Fibroblast of skin of scalp (primary cell): ENCODE measurements at places on chromosomes 1 and 21.

DNA sequence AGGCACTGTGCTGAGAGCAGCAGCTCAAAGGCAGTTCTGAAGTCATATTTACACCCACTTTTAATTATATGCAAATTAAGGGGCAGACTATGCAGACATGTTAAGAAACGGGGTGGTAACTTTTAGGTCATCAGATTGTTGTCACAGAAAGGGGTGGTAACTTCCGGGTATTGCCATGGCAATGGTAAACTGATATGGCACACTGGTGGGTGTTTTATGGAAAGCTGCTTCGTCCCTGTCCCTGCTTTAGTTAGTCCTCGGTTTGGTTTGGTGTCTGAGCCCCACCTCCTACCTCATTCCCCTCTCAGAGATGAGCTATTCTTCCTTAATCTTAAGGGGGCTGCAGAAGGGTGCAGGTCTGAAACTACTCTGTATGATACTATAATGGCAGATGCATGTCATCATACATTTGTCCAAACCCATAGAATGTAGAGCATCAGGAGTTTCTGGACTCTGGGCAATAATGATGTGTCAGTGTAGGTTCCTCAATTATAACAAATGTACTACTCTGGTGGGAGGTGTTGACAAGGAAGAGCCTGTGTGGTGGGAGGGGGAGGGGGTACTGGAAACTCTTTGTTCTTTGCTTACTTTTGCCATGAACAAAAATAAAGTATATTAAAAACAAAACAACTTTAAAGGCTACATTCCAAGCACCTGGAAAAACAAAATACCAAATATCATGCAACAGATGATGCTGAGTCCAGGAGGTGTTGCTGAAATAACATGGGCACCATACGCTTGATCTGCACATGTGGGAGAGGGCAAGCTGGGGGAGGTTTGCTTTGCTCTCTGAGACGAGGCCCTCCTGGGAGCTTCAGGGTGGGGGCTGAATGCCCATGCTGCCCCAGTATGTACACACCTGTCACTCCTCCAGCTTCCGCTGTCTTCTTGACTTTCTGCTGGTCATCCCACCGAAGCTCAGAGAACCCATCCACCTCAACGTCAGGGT lies 6.3 kb downstream of the PARP1 start:
- DNase-seq = no peak

DNA sequence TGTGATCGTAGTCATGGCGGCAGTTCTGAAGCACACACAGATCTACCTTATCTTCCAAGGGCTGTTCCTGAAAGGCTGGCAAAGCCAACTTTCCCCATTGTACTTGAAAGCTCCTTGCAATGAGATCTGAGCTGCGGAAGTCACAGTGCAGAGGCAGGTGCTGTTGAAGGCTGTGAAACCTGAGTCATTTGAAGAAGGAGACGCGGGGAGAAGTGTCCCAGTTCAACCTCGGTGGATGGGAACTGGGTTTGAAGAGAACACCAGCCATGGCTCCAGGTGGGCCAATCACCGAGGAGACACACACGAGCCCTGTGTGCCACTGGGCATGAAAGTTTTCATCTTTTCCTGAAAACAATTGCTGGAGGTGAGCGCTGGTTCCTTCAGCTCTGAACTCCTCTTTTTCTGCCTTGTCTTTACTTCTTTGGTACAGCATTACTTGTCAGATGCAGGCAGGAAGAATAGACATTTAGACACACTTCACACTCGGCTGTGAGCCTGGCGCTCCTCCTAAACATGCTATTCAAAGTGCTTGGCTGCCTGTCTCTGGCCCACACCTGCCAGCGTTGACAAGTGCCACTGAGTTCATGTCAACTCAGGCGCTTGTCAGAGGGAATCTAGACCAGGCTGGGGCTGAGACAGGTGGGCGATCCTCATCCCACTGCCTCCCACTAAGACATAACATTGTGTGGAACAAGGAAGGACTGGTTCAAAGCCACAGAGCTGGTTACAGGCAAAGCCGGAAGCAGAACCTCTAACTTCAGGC lies 25.7 kb upstream of the PDE9A start:
- no peak for DNase-seq

DNA sequence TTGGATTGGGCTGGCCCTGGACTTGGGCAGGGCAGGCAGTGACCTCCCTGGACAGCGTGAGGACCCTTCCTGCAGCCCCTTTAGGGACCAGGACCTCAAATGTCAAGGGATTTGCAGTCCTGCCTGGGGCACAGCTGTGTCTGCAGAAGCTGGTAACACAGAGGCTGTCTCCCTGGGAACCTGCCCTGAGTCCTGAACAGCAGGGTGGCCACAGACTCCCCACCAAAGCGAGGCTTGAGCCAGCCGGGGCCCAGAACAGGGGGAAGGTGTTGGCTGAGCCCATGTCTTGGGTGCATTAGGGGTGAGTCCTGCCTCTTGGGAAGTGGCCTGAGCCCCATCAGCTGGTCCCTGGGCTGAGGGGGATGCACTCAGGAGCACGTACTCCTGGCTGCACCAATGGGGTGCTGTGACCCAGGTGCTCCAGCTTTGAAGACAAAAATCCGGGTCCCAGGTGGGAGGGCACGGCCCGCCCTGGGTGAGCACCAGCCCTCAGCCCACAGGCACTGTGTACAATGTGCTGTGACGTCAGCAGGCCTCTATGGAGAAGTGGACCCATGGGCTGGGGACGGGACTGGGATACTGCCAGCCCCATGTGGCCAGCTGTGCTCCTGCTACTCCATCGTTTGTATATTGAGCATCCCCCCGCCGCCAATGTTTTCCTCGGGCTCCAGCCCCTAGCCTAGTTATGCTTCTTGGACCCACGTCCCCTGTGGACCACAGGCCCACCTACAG lies 72.0 kb upstream of the ARHGEF16 start:
- no peak for DNase-seq

GRCh38 chr1:201888282-201889089 lies at the start of gene SHISA4:
TSS of gene SHISA4 (plus strand) at chr1:201888898. CDS start at chr1:201888995, 97 bp downstream.
- peak; percentile 69 for DNase-seq

DNA sequence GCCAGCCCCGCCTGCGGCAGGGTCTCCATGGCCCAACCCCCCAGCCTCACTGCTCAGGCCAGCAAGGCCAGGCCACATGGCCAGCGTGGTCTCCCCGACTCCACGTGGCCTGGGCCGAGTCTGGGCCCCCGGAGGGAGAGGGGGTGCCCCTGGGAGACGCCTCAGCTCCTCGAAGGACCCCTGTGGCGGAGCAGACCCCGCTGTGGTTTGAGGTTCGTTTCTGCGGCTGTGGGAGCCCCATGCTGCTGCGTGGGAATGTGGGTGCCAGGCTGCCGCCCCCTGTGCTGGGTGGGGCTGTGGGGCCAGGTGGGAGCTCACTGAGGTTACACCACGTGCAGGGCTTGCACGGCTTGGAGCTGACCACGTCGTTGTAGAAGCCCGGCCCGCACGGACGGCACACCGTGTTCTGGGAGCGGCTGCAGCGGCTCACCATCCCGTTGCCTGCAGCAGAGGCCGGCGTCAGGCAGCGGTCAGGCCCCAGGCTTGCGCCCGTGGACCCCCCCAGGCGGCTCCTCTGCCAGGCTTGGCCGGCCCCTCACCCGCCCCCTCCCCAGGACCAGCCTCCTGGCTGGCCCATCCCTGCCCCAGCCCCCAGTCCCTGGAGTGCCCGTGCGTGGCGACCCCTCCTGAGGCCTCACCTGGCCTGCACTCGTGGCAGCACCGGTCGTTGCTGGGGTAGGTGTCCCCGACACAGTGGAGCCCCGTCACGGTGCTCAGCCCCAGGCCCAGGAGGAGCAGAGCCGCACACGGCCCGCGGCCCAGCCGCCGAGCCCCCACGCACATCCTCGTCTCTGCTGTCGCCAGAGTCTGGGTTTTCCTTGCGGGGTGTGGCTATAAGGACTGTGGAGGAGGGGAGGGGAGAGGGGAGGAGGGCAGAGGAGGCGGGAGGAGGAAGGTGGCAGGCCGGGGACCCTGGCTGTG lies at the start of gene TNFRSF4:
TSS of gene TNFRSF4 (minus strand) at position 809 of the 921 bp plus-strand sequence. CDS start at position 783, 26 bp downstream.
- DNase-seq = no peak

DNA sequence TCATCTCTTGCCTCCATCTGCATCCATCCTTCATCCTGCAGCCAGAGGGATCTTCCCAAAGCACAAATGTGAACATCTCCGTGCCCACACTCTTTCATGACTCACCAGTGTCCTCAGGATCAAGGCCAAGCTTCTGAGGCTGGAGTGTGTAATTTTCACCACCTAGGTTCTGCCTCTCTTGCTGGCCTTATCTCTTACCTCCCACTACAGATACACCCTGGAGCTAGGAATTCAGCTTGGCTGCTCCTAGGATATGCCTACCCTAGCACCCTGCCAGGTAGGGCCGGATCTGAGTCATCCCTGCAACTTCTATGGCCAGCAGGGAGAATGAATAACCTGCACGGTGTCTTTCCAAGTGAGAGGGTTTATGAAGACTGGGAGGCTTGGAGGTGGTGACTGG lies 208.7 kb upstream of the CSF3R start:
- DNase-seq = no peak

GRCh38 chr1:50289495-50289894 lies 133.7 kb downstream of the DMRTA2 start:
- no peak for DNase-seq

GRCh38 chr1:46458190-46458589 lies 31.4 kb upstream of the DMBX1 start:
- no peak for DNase-seq

DNA sequence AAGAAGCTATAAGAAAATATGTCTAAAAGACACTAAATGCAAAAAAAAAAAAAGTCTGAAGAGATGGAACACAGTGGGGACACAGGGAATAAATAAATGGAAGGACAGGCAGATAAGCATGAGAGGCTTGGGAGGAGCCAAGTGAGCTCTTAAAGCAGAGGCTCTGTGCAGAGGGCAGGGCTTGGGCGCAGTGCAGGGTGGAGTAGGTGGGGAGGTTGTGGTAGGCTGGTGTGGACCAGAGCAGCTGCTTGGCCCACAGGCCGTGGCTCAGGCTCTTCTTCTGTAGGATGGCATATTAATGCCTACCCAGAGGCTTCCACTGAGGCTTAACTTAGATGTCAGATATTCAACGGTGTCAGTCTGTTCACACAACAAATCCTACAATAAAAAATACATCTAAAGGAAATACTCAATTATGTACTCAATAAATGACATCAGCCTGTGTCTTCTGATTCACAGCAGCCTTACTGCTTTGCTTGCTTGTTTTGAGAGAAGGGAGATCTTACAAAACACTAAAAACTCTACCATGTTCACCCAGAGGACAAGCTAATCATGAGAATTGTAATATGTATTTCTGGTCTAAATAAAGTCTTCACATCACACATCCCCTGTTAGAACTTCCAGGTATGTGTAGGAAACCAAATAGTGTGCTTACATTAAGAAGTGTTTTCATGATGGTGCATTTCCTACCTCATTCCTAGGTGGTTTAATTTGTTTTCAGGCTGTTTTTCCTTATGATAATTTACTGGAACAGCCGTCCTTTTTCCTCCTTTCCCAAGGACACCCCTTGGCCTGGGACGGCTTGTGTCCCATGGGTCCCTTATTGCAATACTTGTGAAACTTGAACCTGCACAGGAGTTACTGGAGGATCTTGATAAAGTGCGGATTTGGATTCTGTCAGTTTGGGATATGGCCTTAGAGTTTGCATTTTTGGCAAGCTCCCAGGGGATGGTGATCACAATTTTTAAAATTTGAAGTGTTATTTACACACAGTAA lies 24.9 kb downstream of the DIP2A start:
- no peak for DNase-seq

- no peak for DNase-seq
Observed at GRCh38 chr1:218468711-218469110, 123.6 kb downstream of the TGFB2 start.

DNA sequence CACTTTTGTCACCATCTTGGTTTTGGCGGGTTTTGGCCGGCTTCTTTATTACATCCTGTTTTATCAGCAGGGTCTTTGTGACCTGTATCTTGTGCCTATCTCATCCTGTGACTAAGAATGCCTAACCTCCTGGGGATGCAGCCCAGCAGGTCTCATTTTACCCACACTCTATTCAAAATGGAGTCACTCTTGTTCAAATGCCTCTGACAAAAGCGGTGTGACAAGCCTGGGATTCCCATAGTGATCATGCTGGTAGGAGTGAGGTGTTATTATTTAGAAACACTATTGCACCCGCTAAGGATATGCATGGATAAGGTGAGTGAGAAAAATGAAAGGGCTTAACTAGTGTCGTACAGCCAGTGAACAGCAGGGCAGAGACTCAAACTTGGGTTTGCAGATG lies 111.7 kb upstream of the COA6 start:
- DNase-seq = no peak

DNA sequence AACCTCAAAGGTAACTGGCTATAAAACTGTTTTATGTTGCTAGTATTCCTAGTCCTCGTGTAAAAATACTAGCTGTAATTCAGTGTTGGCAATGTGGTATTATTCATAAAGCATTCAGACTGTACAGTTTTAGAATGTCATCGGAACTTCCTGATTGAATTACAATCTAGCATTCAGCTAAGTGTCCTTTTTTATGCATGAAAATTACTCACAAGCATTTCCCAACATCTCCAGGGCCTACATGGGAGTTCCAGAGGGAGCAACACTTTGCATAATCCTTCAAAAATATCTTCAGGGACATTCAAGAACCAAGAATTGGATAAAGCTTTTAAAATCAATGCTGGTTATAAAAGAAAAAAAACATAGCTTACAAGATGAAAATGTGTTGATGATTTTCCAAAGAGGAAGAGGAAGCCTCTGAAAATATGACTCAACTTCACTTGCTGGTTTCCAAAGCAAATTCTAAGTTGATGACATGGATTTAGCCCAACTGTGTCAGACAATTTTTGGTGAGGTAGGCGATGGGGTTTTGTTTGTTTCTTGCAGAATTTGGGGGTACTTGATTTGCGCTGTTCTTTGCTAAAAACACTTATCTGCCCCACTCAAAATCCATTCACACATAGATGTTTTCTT lies 137.8 kb downstream of the SLC44A5 start:
- peak; percentile 14 for DNase-seq

- no peak for DNase-seq
Observed at GRCh38 chr1:113170519-113170918, 97.5 kb downstream of the LRIG2 start.

- peak; percentile 71 for DNase-seq
Observed at GRCh38 chr1:16055613-16056520, 12.3 kb downstream of the CLCNKB start.

DNA sequence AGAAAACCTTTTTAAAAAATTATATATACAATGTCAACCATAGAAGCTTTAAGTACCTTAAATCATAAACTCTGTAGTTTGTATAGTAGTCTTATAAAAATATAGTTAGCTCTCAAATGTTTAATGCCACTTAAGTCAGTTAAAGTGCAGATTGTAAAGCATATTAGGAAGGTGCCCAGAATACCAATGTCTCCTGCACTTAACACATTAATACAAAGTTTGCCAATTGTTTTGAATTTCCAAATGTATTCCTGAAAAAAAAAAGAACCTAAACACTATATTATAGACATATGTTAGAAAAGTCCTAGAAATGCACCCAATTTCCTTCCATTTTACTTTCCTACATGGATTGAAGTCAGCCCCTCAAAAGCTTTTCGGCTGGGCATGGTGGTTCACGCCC lies 12.1 kb downstream of the F3 start:
- DNase-seq = no peak

DNA sequence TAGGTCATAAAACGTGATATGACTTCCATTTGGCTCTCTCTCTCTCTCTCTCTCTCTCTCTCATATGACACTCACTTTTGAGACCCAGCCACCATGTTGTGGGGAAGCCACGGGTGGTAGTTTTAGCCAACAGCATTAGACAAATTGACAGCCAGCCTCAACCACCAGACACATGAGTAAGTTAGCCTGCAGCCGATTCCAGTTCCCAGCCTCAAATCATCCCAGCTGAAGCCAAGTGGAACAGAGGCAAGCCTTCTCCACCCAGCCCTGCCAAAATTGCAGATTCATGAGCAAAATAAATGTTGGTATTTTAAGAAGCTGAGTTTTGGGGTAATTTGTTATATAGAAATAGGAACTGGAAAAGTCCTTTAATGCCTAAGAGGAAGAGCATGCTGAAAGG lies 98.0 kb upstream of the DNAH14 start:
- no peak for DNase-seq
